ENCODE measurements at places on chromosomes 4 and X. TPM values are rescaled to one million over a fixed set of nuclear protein-coding genes. Genes with fewer than 3 reads are reported as not detected.

Gene SMR3B
- not detected for total RNA-seq

Gene CRMP1
- total RNA-seq, result 148 TPM

Gene BEX4
- 67.1 TPM for total RNA-seq

Gene VCX3A
- total RNA-seq, result not detected

Gene NEUROG2
- 8.2 TPM for total RNA-seq

Gene MEPE
- not detected for total RNA-seq

Gene TDO2
- total RNA-seq, result 0.82 TPM

Gene PWWP3B
- total RNA-seq, result 6.3 TPM

Gene HSD17B13
- 0.27 TPM for total RNA-seq

Gene FGF2
- total RNA-seq, result 26.3 TPM

Gene RAB41
- total RNA-seq, result not detected

Gene SH3TC1
- 13.4 TPM for total RNA-seq

Gene UGT2B10
- not detected for total RNA-seq

Gene SMIM14
- total RNA-seq, result 60.4 TPM

Gene GRIA3
- 21.6 TPM for total RNA-seq

Gene TBC1D19
- 69.2 TPM for total RNA-seq
